ENCODE measurements at places on chromosomes 1 and 21.

DNA sequence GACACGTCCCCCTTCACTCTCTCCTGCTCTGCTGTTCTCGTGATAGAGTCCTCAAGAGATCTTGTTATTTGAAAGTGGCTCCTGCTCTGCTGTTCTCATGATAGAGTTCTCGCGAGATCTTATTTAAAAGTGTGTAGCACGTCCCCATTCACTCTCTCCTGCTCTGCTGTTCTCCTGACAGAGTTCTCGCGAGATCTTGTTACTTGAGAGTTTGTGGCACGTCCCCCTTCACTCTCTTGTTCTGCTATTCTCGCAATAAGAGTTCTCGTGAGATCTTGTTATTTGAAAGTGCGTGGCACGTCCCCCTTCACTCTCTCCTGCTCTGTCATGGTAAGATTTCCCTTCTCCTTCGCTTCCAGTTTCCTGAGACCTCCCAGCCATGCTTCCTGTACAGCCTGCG is 47.9 kb downstream of the SMYD3 start:
- no peak for DNase-seq

DNA sequence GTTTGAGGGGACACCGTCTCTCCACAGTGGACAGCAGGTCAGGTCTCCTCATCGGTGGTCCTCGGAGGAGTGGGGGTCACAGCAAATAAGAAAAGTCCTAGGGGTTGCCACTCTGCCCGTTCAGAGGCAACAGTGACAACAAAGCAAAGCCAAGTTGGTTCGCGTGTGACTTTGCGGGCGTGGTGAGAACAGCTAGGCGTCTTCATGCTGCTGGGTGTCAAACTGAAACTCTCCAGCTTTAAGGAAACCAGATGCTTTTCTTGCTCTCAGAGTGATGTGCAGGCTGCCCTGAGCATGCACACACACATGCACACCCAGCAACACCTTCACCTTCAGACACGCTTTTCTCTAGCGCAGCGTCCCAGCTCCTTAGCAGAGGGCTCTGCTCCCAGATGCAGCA is 70.1 kb upstream of the ARHGEF16 start:
- DNase-seq: no peak

GRCh38 chr1:3803905-3804626 is 7.8 kb upstream of the LRRC47 start:
- DNase-seq: no peak

GRCh38 chr1:228046421-228047182 is 35.9 kb upstream of the ARF1 start:
- DNase-seq: no peak

DNA sequence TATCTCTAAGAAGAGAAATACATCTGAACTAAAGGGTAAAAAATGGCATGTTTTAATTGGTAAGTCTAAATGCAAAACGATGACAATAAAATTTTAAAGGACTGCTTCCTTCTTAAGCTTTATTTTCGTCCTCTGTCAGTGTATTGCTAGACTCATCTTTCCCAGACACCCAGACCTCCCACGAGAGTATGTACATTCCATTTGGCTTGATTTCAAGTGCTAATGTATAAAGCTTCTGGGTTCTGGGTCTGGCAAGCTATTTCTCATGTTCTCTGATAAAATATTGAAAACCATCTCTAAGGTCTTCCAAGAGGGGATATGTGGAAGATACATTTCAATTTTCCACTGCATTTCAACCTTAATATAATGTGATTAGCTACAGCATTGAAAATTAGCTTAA is 24.6 kb upstream of the SLC2A1 start:
- DNase-seq: no peak
